ENCODE measurements at places on chromosomes 3 and 15. TPM values are rescaled to one million over a fixed set of nuclear protein-coding genes. Genes with fewer than 3 reads are reported as not detected.

Gene CORO2B
- total RNA-seq, result 7.7 TPM

Gene FOXB1
- not detected for total RNA-seq

GRCh38 chr3:25038922-25039321 lies 389.1 kb upstream of the RARB start:
- no peak for DNase-seq

GRCh38 chr15:73754461-73754860 lies 1.3 kb upstream of the INSYN1 start:
- no peak for DNase-seq

DNA sequence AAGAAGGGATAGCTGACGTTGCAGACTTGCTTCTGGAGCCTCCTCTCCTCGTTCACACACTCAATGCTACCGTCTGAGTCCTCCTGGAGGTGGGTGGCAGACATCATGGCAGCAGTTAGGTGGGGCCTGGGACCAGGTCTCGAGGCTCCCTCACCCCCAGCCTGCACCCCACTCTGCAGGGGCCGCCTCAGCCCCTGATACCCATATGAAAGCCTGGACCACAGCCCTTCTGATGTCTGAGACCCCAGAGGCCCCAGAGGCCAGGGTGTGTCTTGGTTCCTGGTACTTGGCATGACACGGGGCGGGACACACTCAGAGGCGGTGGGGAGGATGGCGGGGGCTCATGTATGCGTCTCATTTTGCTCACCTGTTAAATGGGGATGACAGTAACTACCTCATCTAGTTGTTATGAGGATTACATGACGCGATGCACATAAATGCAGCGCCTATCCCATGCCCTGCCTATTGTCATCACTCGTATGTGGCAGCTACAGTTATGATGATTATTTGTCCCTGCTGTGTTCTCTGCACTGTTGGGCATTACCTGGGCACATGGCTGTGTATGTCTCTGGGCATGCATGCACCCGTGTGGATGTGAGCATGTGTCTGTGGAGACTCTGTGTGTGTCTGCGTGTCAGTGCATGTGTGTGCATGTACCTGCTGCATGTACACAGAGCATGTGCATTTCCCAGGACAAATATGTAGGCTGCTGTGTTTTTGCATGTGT lies 39.9 kb downstream of the FEM1B start:
- no peak for DNase-seq

GRCh38 chr3:27483117-27484014 lies 818 bp downstream of the SLC4A7 start:
- peak; percentile 66 for DNase-seq

- DNase-seq, result peak; percentile 68
These were observed 21.6 kb upstream of the PAK6 start for GRCh38 chr15:40217166-40217824.

GRCh38 chr3:197362081-197362480 lies 63.7 kb upstream of the DLG1 start:
- DNase-seq, result no peak

DNA sequence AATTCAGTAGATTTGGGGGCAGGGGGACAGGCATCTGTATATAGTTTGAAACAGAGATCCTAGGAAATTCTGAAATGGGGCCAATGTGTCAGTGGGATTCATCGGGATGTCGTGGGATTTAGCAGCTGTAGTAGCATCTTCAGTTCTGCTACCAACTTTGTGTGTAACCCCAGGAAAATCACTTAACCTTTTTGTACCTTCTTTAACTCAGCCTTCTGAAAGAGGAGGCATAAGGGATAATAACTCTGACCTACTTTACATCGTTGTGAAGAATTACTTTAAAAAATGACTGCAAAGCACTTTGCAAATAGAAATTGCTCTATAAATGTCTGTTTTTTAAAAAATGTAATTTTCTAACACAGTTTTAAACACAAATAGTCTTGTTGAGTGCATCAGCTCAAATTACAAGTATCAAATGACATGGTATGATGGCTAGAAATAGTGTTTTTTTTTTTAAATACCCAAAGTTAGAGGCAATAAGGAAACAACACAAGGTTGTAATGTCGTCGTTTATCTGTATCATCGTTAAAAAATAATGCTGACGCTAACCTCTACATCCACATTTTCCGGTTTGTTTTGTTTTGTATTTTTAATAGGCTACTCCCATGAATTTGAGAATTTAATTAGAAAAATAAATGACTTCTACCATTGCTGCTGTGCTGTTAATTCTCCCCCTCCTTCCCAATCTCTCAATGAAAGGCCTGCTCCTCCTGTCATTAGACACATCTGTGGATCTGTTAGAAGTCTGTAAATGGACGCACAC lies 338.5 kb downstream of the PTPRG start:
- no peak for DNase-seq

- no peak for DNase-seq
These were observed 88.6 kb upstream of the RASGRF1 start for GRCh38 chr15:79179108-79179561.
